ENCODE measurements at places on chromosomes 2 and 18. TPM values are rescaled to one million over a fixed set of nuclear protein-coding genes. Genes with fewer than 3 reads are reported as not detected.

DNA sequence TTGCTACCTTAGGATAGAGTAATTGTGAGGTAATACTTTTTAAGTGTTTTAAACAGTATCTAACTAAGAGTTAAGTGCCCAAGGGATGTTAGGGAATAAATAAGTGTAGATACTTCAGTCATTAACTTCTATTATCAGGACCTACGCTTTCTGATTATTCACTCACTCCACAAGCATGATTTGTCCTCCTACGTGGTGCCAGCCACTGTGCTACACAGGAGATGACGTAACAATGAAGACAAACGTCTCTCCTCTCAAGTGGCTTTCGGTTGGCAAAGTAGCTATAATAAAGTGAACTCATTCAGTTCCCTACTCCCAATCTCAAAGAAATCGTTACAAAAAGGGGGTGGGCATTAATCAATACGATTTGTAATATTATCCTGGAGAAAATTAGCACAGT, 100.9 kb upstream of the SETBP1 start:
- no peak for DNase-seq

- DNase-seq = no peak
These were observed 155.7 kb downstream of the DTNB start for GRCh38 chr2:25517701-25518100.

GRCh38 chr18:9653390-9653789, 39.0 kb upstream of the PPP4R1 start:
- DNase-seq = peak; percentile 11

GRCh38 chr2:48048476-48049171, 142.3 kb upstream of the FBXO11 start:
- DNase-seq = no peak

DNA sequence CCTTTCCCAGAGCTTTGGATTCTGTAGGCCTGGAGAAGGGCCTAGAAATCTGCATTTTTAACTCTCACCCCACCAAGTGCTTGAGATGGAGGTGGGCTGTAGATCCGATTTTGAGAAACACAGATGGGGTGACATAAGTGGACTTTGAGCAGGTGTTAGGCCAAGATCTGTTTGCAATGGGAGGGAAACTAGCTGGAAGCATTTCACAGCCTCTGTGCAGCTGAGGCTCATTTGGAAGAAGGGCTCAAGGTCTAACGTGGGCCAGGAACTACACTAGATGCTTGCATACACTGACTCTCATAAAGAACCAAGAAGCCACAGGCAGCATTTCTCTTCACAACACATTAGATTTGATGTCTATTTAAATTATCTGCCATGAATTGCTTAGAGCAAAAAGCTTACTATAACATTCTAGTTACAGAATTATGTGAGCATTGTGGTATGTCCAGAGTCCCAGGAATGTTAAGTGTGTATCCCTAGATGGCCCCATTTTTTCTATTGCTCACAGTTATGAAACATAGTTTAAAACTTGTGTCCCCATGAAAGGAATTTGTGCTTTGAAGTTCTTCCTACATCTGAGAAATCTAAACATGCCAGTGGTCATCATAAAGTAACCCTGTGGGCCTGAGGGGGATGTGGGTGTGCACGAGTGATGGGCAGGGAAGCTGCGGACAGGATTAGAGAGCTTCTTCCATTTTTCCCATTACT, 77.2 kb downstream of the CD28 start:
- no peak for DNase-seq

DNA sequence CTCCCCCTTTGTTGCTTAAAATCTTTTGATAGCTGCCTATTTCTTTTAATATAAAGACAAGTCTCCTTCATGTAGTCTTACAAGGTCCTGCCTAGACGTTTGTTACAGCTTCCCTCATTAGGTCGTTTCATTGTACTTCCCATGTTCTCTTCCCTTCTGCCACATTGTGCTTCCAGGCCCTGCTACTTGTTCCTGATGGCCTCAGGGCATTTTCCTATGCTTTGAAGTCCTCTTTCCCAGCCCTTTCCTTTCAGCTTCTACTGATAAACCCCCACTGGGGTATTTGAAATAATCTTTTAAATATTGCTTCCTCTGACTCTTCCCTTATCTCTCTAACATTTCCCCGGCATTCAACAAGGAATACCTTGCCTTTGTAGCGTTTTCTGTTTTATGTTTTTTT, 67.4 kb downstream of the UBE2E3 start:
- DNase-seq = no peak

- no peak for DNase-seq
These were observed 670.1 kb upstream of the SOX11 start for GRCh38 chr2:5022061-5022460.

Gene GPR35
- 5.2 TPM for polyA plus RNA-seq

Gene POTEJ
- polyA plus RNA-seq = not detected

All from heart right ventricle (tissue), 16 donors.